Dermis lymphatic vessel endothelial cell (primary cell): ENCODE measurements at places on chromosomes 13 and 19. TPM values are rescaled to one million over a fixed set of nuclear protein-coding genes. Genes with fewer than 3 reads are reported as not detected.

CLEC17A gene
- not detected in 2 replicates for total RNA-seq

KANK3 gene
- 106 and 121 TPM in 2 replicates for total RNA-seq

LDLR gene
- 41.0 and 60.8 TPM in 2 replicates for total RNA-seq

SLC25A41 gene
- not detected in 2 replicates for total RNA-seq

CYP4F12 gene
- not detected in 2 replicates for total RNA-seq

PTPRH gene
- total RNA-seq: 0.09 and 0.33 TPM in 2 replicates

ATP7B gene
- 4.9 TPM in 2 replicates for total RNA-seq

SLC46A3 gene
- total RNA-seq: 0.86 and 1.7 TPM in 2 replicates

GJB6 gene
- total RNA-seq: not detected in 2 replicates

TRPM4 gene
- total RNA-seq: 16.2 and 17.2 TPM in 2 replicates

DNAAF3 gene
- 0.34 and 0.65 TPM in 2 replicates for total RNA-seq

B3GNT8 gene
- total RNA-seq: 2.7 and 3.5 TPM in 2 replicates

CNFN gene
- total RNA-seq: not detected in 2 replicates

CYP4F22 gene
- not detected in 2 replicates for total RNA-seq

REX1BD gene
- 43.6 and 45.5 TPM in 2 replicates for total RNA-seq

ILF3 gene
- 73.7 and 99.6 TPM in 2 replicates for total RNA-seq

SIAH3 gene
- not detected in 2 replicates for total RNA-seq

HSPB6 gene
- 0.09 and 0.11 TPM in 2 replicates for total RNA-seq

LILRB5 gene
- not detected in 2 replicates for total RNA-seq
